Stimulated activated CD8-positive, alpha-beta memory T cell treated with anti-CD3 and anti-CD28 coated beads, Interleukin-7, amount 100 ng/mL, for 1 hour (primary cell): ENCODE measurements at places on chromosomes 7 and 10.

DNA sequence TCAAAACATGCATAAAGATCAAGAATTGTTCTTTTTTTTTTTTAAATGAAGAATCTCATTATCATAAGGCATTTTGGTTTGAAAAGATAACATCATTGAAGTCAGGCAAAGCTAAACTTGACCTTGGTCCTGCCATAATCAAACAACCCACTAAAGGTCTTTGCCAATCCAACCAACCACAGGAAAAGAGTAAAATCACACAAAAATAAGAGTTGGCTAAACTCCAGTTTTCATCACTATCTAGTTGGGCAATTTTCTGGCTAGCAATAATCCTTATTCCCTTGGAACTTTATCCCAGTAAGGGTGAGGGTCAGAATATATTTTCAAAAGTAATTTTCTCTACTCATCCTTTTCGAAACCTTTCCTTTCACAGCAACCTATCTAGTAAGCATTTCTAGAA, 62.4 kb downstream of the HIBADH start:
- no peak for DNase-seq

- no peak for DNase-seq
Measured at GRCh38 chr10:107914450-107915214, 750.1 kb upstream of the SORCS1 start.

GRCh38 chr10:51879238-51879637, 179.8 kb upstream of the CSTF2T start:
- no peak for DNase-seq

GRCh38 chr7:79452032-79452494, 1.4 kb downstream of the MAGI2 start:
- no peak for DNase-seq

- no peak for DNase-seq
Measured at GRCh38 chr7:80581486-80582260, 56.8 kb upstream of the CD36 start.

DNA sequence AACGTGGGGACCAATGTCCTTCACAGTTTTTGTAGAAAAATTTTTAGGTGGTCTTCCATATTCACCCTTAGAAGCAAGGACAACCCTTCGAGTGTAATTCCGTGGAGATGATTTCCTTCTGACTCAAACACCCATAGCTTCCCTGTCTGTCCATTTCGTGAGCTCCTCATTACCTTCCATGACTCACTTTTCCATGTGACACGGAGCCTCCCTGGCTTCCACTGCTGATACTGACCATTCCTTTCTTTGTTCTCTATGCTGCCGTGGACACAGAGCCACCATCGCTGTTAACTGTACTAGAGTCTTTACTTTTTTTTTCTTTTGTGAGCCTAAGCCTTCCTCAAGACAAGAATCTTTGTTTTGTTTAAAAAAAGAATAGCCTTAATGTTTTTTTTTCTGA, 12.5 kb upstream of the ARMS2 start:
- DNase-seq = no peak

DNA sequence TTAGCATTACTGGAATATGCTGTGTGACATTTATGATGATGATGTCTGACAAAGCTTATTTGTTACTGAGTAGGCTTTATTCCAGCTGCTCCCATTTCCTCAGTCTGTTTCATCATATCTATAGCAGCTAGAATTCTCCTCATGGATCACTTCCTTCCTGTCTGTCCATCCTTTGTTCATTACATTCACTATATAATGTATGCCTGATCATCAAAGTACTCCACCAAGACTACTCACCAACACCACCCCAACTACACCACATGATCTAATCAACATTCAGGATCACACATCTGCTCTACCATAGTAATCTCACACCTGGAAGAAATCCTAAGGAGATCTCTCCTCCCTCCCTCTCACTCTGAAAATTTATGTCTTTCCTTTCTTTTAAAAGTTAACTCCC, 61.3 kb downstream of the APBB1IP start:
- DNase-seq = no peak

- no peak for DNase-seq
Measured at GRCh38 chr7:123961771-123962170, 36.7 kb downstream of the SPAM1 start.

DNA sequence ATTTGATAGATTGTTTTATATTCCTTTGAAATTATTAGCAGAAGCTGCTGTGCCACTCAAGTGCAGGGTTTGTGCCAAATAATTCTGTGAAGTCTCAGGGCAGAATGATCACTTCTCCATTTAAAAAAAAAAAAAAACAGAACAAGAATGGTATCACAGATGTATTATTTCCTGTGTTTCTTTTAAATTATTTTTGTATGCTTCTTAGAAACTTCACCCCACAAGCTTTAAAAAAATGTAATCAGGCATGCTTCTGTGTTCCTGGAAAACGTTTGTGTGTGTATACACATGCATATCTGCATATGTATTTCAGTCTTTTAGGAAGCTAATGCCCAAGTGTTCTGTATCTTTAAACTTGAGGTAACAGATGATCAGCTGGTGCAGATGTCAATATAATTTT, 6.3 kb upstream of the CD36 start:
- DNase-seq = no peak

- no peak for DNase-seq
Measured at GRCh38 chr7:12425311-12425710, 21.6 kb upstream of the VWDE start.

- peak; percentile 83 for DNase-seq
Measured at GRCh38 chr7:129825209-129825970, 127.4 kb downstream of the UBE2H start.

DNA sequence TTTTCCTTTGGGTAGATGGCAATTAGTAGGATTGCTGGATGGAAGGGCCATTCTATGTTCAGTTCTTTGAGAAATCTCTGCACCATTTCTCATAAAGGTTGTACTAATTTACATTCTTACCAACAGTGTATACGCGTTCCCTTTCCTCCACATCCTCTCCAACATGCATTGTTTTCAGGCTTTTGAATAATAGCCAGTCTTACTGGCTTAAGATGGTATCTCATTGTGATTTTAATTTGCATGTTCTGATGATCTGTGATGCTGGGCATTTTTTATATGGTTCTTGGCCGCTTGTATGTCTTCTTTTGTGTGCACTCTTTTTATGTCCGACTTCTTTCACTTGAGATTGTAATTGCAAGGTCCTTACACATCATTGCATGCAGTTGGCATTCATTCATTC, 11.7 kb downstream of the CLIP2 start:
- no peak for DNase-seq

GRCh38 chr10:21623291-21623690, 89.3 kb downstream of the MLLT10 start:
- DNase-seq = no peak

DNA sequence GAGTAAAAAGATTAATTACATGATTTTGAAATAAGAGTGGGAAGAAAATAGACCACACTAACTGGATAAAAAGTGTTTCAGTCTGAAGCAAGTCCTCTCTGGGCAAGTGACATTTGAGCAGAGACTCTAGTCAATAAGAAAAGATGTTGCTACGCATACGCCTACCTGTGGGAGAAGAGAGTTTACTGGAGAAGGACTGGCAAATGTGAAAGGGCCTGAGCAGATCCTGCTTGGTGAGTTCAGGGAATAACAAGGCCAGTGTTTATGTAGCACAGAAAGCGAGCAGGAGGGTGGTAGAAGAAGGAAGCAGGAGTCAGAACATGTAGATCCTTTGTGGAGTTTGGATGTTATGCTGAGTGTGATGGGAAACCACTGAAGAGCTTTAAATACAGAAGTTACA, 43.4 kb downstream of the RAB18 start:
- DNase-seq = no peak

DNA sequence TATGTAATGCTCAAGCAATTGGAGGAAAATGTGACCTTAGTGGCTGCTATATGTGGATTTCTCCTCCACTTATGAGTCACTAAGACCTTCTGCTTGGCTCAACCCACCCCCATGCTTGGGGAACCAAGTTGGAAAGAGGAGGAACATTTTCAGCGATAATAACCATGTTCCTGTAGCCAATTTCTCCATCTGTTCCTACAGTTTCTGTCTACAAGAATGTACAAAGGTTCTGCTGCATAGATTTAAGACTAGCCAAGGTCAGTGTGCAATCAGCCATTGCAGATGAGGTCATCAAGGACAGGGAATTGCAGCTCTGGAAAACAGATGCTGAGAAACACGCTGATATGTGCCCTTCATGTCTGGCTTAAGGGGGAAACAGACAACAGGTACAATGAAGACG, 5.6 kb upstream of the NRCAM start:
- DNase-seq = no peak

DNA sequence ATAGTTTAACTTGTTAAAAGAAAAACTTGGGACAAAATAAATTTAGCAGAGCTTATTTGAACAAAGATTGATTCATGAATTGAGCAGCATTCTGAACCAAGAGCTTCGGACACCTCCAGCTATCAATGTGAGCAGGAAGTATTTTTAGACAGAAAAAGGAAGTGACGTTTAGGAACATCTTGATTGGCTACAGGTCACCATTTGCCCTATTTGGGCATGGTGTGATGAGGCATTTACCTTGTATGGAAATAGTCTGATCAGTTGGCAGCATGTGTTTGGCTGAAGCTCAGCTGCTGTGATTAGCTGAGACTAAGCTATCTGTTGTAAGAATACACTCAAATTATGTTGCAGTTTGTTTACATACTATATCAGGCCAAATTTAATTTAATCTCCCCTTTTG, 185.1 kb downstream of the ATRNL1 start:
- DNase-seq = no peak

DNA sequence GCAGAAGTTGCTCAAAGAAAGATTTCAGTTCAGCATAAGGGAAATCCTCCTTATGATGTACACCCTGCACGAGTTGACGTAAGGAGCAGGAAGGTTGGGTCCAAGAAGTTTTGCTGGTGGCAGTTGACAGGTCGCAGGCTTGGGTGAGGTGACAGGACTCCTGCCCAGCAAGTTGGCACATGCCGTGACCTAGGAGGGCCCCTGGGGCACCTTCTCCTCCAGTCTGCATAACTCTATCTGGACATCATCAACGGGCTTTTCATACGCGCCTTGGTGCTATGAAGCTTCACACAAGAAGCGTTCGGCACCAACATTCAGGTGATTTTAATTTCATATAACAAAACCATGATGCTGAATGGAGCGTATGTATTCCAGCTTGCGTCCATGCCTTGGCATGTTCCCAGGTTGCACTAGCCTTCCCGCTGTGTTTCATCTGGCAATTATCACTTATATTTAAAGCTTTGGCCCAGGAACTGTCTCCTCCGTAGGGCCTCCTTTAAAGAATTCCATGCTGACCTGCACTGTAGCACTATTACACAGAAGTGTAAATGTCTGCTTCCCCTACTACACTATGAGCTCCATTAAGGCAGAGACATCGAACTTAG, 651.6 kb upstream of the FOXK1 start:
- no peak for DNase-seq

- DNase-seq = no peak
Measured at GRCh38 chr10:127951861-127952574, 45.1 kb downstream of the PTPRE start.

- no peak for DNase-seq
Measured at GRCh38 chr7:39969431-39969830, 19.4 kb downstream of the CDK13 start.

GRCh38 chr7:38374507-38374906, 101.1 kb upstream of the TARP start:
- peak; percentile 19 for DNase-seq

GRCh38 chr7:50304129-50304910, at the start of gene IKZF1:
TSS of gene IKZF1 (plus strand) at chr7:50304716. CDS start at chr7:50319062, 14,346 bp downstream.
- no peak for DNase-seq
